ENCODE measurements at places on chromosomes 3 and 15. TPM values are rescaled to one million over a fixed set of nuclear protein-coding genes. Genes with fewer than 3 reads are reported as not detected.

The DGKG gene
- 10.2 TPM for total RNA-seq

The UNC13C gene
- total RNA-seq, result 0.04 TPM

The CHRM5 gene
- not detected for total RNA-seq

- DNase-seq, result no peak
These were observed 244.2 kb downstream of the WNT5A start for GRCh38 chr3:55242921-55243320.

DNA sequence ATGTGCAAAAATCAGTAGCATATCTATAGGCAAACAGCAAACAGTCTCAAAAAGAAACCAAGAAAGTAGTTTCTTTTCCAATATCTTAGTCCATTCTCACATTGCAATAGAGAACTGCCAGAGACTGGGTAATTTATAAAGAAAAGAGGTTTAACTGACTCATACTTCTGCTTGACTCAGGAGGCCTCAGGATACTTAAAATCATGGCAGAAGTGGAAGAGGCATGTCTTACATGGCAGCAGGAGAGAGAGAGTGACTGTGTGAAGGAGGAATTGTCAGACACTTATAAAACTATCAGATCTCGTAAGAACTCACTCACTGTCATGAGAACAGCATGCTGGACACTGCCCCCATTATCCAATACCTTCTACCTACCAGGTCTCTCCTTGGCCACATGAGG lies 327.9 kb upstream of the EPHA3 start:
- DNase-seq, result no peak

- DNase-seq, result peak; percentile 51
These were observed 9.9 kb downstream of the TRAK1 start for GRCh38 chr3:42101048-42101447.

All from HepG2 (cell line).